NCI-H446 (cell line): ENCODE measurements at places on chromosomes 3 and 15.

DNA sequence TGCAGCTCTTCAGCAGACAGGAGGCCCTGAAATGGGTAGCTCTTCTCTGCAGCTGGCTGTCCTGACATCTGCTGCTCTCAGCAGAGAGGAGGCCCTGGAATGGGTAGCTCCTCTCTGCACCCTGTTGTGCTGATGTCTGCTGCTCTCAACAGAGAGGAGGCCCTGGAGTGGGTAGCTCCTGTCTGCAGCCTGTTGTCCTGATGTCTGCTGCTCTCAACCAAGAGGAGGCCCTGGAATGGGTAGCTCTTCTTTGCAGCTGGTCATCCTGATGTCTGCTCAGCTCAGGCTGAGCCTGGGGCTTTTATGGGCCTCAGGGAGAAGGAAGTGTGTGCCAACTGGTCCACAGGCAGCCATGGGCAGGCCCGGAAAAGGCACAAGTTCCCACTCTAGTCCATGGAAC is 66.6 kb downstream of the PIK3CB start:
- DNase-seq = no peak

- no peak for DNase-seq
Measured at GRCh38 chr3:16467393-16467792, 46.1 kb downstream of the RFTN1 start.

DNA sequence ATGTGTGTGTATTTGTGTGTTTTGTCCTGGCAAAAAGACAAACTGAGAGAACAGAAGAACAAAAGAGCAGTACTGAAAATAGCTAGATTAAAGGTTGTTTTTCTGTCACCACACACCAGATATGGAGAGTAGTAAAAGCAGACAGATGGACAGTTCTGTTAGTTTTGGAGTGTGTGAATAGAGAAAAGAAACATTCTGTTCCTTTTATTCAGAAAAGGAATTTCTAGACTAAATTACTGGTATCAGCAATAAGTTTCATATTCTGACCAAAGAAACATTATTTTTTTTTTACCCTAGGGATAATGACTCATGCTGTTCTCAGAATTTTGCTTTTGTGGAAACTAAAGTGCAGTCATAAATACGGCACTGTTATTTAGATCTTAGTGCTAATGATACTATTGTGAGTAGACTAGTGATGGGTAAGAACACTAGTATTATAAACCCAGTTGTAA is 32.9 kb downstream of the PIK3CA start:
- no peak for DNase-seq

- peak; percentile 26 for DNase-seq
Measured at GRCh38 chr3:188646592-188646991, 492.6 kb downstream of the LPP start.

GRCh38 chr3:126129398-126129891 is 45.5 kb upstream of the SLC41A3 start:
- no peak for DNase-seq
